ENCODE measurements at places on chromosomes 7 and 10.
A peak's percentile ranks its signal among the peaks of the same experiment; 100 is the strongest.

DNA sequence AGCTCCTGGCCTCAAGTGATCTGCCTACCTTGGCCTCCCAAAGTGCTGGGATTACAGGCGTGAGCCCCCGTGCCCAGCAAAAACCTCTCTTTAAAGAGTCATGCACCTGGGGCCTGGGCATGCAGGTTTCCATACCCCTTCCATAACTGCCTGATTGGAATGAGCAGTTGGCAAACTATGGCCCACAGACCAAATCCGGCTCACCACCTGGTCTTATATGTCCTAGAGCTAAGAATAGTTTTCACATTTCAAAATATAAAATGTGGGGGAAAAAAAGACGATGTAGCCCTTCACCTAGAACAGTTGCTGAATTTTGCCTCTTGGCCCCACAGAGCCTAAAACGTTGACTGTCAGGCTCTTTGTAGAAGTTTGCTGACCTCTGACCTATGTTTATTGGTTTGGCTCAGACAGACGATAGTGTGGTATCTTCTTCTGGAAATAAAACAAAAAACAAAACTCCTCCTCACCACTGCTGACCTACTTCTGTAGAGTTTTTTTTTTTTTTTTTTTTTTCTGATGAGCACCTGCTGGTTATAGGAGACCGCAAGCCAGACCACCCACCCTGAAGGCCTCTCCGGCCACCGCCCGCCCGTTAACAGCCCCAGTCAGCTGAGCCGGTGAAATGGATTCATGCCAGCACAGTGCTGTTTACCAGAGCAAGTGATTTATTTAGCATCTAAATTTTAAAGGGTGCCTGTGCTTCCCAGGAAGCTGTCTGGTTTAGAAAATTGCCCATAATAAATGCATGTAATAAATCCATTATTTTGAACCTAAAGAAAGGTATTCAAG lies 33.5 kb upstream of the SFRP5 start:
- no peak for DNase-seq

- no peak for DNase-seq
Observed at GRCh38 chr10:122510326-122510725, 49.0 kb downstream of the HTRA1 start.

DNA sequence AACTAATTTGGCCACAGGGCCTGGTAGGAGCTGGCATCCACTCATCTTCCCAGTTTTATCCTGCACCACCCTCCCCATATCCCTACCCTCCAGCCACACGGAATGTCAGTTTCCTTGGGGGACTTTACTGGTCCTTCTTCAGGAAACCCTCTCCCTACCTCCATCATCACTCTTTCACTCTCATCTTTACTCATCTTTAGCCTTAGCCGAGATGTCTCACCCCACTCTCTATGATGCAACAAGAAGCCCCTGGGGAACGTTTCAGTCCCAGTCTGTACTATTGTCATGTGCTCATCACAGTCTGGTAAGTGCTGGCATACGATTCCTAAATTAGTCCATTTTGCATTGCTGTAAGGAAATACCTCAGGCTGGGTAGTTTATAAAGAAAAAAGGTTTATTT lies 34.9 kb upstream of the TMEM248 start:
- no peak for DNase-seq

GRCh38 chr10:55668326-55668922 lies 692.6 kb downstream of the ZWINT start:
- DNase-seq: no peak

GRCh38 chr7:149610441-149611011 lies 112.9 kb upstream of the ZNF746 start:
- no peak for DNase-seq

DNA sequence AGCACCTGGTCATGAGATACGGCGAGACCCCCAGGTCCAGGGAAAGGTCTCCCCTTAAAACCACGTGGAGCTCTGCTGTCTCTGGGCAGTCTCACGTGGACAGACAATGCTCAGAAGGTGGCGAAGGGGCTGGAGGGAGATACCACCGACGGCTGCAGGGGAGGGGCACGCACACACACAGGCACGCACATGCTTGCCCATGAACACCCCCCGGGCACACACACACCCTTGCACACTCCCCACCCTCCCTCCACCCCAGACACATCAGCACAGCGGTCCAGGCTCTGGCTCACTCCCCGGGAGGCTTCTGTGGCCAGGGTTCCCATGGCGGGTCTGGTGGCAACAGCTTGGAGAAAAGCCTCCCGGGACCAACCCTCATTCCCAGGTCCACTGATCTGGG lies 52.4 kb upstream of the TNRC18 start:
- DNase-seq: no peak

GRCh38 chr7:144771927-144772326 lies 63.9 kb downstream of the TPK1 start:
- DNase-seq: no peak

- no peak for DNase-seq
Observed at GRCh38 chr10:101797403-101798059, 14.3 kb upstream of the NPM3 start.

GRCh38 chr7:79471283-79471682 lies 17.8 kb upstream of the MAGI2 start:
- DNase-seq: no peak

DNA sequence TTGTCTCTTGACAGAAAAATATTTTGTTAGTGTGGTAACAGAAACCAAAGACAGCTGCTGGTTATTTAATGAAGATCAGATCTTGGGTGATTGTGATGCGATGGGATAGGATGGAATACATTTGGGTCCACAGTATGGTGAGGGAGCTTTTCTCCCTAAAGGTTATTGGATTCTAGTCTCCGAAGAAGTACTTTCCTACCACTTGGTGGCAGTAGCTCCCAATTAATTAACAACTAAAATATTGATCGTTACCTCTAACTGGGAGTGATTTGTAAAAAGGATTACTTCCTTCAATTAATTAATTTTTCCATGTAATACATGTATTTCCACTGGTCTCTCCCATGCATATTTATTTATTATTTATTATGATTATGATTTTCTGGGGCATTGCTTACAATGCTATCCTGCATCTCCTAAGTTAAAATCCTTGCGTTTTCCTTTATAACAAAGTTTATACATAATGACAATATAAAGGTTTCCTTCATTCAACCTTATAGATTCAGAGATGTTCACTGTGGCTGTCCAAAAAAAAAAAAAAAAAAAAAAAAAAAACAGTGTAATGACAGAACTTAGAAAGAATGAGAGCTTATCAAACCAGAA lies 25.6 kb downstream of the TMEM196 start:
- no peak for DNase-seq

DNA sequence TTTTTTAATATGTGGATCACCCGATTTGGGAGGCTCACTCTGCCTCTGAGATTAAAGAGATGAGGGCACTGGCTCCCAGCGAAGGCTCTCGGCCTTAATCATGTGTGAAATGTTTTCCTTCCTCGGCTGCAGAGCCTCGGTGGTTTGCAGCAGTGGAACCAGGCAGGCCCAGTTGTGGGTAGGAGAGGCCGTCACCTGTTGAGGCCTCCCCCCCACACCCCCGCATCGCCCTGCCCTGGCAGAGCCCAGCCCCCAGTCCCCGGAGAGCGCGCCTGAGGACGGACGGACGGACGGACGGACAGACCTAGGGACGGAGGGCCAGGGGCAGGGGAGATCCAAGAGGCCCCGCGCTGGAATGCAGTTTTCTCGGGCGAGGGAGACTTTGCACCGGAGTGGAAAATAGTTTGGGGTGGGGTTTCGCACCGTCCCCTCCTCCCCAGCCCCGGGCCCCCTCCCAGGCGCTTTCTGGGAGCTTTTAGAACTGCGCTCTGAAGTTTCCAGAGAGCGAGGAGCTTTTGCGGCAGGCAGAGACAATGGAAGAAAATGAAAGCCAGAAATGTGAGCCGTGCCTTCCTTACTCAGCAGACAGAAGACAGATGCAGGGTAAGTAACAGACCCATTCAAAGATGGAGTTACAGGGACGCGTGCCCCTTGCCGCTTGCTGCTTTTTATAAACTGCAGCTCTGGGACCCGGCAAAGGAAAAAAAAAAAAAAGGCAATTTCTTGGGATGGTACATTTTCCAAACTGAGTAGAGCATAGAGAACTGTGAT lies at the start of gene KIAA1217:
KIAA1217 (plus strand) TSS at position 478 of the 771 bp plus-strand sequence; CDS start at position 534, 56 bp downstream.
- DNase-seq: peak; percentile 79

DNA sequence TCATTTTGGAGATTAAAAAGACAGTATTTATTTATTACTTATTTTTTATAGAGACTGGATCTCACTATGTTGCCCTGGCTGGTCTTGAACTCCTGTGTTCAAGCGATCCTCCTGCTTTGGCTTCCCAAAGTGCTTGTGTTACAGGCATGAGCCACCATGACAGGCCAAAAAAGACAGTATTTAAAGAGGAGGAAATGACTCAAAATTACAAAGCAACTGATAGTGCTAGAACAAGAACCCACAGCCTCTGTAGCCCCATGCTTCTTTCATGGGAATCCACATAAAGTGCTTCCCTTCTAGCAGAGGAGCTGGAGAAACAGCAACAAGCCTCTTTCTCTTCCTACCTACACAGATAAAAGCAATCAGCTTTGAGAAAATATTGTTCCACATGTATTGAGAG lies 230.7 kb upstream of the PODXL start:
- DNase-seq: no peak

DNA sequence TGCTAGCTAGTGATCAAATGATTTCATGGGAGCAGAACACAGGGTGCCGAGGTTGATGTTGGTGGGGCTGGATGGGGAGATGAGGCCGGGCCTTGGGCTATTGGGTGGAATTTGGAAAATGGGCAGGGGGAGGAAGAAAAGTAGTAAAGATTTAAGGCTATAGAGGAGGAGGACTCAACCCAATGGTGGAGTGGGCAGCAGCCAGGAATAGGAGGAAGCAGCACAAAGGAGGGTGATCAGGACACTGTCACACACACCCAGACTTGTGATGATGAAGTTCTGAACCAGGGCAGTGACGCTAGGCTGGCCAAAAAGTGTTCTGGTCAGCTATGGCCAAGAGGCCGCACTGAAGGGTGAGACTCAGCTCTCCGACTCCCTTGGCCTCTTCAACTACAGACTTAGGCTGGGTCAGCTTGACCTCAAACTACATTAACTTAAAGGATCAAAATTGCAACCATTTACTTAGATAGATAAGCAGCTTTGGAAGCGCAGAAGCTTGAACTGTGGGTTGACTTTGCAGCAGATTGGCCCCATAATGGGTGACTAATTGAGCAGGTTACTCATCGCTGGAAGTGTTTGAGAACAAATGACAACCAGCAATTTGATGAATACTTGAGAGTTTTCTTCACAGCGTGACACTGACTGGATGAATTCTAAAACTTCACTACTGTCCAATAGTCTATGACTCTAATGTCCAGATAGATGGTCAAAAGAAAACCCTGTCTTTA lies 29.4 kb upstream of the GPR26 start:
- DNase-seq: no peak

- peak; percentile 83 for DNase-seq
Observed at GRCh38 chr7:2289111-2289586, 25.1 kb downstream of the SNX8 start.

GRCh38 chr10:22580711-22581110 lies 133.7 kb downstream of the PIP4K2A start:
- DNase-seq: no peak

DNA sequence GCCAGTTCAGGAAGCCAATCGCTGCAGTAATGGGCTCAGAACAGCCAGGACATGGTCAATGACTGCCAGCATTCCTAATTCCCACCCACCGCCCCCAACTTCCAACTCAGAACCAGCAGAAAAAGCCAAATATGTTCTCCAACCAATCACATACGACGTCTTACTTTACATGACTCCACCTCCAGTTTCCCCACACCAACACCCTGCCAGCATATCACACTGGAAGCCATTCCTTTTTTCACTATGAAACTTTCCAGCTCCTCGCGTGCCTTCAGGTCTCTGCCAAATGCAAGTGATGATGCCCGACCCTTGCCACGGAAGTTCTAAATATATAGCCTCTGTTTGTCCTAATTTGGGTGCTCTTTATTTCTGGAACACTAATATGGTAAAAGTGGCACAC lies 12.5 kb downstream of the NPS start:
- no peak for DNase-seq

DNA sequence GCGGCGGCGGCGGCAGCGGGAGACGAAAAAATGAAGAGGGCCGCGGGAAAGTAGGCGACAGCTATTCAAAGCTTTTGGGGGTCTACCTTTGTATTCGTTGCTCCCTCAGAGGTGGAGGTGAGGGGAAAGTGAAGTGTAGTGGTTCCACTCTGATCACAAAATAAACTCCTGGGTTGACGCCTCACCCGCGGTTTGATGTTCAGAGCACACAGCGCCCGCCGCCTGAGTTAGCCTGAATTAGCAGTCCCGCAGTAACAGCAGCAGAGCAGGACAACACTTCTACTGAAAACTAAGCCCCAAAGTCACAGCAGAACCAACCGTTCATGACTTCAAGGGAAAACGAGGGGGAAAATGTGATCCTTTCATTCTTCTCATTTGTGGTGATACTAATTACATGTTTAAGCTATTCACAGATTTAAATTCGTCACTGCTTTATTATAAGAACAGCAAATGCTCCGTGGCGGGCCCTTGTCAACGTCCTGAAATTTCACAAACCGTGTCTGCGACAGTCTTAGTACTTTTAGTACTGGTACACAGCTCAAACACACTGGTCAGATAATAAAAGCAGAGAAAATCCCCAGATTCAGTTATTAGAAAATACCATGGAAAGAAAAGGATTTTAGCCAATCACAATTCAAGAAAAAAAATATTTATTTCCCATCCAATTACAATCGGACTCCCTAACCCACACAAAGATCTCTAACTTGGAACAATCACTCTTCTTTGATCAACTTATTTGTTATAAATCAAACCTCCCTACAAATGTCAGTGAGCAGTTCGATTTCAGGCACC lies 563 bp upstream of the JMJD1C start:
- no peak for DNase-seq

GRCh38 chr7:68362745-68363518 lies 1235.3 kb upstream of the AUTS2 start:
- no peak for DNase-seq

DNA sequence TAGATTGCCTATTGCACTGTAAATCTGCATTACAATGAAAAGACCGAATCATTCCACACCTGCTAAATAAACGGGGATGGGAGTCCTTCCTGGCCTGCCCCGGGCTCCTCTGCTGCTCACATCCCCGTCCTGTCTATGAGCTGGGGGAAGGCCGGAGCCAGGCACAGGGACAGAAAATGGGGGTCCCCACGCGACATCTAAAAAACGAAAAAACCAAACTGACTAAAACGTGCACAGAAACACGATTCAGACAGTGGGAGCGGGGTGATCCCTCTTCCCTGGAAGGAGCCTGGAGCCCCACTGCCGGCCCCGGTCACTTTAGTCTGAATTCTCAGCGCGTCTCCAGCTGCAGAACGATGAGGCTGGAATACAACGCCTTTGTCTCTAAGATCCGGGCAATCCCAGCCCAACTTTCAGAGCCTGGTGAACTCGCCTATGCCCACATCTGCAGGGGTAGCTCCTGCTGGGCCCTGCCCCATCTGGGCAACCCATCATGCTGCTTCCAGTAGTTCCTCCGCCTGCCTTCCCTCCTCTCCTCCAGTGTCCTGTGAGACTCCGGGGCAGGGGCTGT lies 78.0 kb downstream of the ADARB2 start:
- no peak for DNase-seq

- DNase-seq: no peak
Observed at GRCh38 chr10:127426746-127427145, 122.4 kb upstream of the NPS start.
